ENCODE measurements at places on chromosomes 4 and X. TPM values are rescaled to one million over a fixed set of nuclear protein-coding genes. Genes with fewer than 3 reads are reported as not detected.
A peak's percentile ranks its signal among the peaks of the same experiment; 100 is the strongest.

- ATAC-seq, result peak; percentile 87
Observed at GRCh38 chrX:71622576-71623450, 4.5 kb upstream of the CXCR3 start.

- no peak for ATAC-seq
Observed at GRCh38 chrX:124216396-124217115, 115.9 kb upstream of the TEX13D start.

DNA sequence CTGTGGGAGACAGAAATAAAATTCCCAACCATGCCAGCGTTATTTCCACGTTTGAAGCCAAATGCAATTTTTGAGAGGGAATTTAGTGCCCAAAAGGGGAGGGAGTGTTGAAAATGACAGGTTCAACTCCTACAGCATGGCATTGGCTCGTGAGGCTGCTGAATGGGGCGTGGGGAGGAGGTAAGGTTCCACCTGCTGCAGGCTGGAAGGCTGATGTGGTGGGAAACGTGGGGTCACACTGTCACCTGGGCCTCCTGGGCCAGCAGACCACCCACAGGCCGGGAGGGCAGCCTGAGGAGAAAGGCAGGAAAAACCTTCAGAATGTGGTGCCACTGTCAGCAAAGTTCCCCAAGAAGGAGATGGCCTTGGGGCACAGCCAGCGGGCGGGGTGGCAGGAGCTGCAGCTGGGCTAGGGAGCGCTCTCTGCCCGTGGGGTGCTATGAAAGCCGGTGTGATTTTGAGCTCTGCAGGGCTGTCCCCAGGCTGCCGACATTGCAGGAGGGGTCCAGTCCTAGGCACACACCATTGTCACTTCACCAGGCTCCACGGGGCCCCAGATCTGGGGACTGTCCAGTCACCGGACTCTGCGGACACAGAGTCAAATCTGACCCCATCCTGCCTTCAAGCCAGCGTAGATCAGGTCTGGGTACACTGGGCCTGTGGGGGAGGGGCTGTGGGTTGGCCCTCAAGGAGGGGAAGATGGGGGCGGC, 19.6 kb downstream of the MSANTD1 start:
- no peak for ATAC-seq

DNA sequence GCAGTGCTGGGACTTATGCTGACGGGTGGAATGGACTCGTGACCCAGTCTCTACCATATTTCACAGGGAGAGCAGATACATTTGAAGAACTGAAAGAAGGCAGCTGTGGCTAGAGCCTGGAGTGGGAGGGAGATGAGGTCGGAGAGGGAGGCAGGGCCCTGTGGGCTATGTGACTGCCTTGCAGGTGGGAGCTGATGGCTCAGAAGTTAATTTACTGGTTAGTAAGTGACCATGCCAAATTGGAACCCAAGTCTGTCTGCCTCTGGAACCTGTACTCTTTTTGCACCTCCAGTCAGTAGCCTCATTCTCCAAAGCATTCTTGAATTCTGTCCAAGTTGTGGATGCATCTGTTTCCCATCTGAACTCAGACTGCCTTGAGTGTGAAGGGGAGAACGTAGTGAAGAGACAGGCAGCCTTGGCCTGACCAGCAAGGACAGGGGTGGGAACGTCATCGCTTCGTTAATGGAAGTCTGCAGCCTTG, 92.3 kb downstream of the REPS2 start:
- ATAC-seq, result peak; percentile 74

- ATAC-seq, result no peak
Observed at GRCh38 chr4:74632634-74633033, 161.7 kb downstream of the BTC start.

- ATAC-seq, result no peak
Observed at GRCh38 chr4:94515365-94515764, 63.6 kb downstream of the PDLIM5 start.

GRCh38 chr4:24453951-24454350, 130.4 kb downstream of the DHX15 start:
- ATAC-seq, result no peak

DNA sequence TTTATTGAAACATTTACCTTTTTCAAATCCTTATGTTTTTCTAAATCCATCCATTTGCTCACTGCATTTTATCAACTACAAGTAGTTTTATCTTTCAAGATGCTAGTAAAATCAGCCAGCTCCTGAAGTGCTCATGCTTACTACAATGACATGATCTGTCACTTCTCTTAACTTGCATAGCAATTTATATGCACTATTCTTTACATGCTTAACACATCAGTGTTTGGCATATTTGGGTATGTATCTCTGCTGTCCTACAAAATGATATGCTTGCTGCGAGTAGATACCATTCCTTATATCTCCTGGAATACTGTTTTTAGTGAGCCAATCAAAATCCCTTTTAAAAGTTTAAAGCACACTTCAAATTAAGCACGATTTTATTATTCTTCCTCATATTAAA, 2726.8 kb downstream of the PCDH7 start:
- no peak for ATAC-seq

GRCh38 chr4:103076747-103077347, at the start of gene SLC9B2:
SLC9B2 (minus strand) TSS chr4:103076761; CDS start chr4:103067550, 9,211 bp downstream.
- no peak for ATAC-seq

DNA sequence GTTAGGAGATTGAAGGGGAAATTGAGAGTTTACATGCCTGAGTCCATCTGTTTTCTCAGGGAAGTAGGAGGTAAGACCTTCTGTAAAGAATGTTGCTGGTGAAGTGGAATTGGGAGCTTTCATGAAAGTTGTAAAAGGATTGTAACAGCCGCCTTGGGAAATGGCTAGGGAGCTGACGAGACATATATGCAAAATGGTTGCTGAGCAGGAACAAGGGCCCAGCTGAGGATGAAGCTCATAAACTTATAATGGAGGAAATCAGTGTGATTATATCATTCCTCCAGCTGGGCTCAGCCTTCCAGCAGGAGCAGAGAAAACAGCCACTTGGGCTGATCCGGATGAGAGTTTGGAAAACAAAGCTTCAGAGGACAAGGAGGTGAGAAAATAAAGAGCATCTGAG, 208.7 kb downstream of the MAPK10 start:
- no peak for ATAC-seq

FAM9B gene
- not detected for total RNA-seq

SMIM9 gene
- total RNA-seq, result not detected

LSM6 gene
- 28.4 TPM for total RNA-seq

CT45A10 gene
- not detected for total RNA-seq
